ENCODE measurements at places on chromosomes 1 and 21.

DNA sequence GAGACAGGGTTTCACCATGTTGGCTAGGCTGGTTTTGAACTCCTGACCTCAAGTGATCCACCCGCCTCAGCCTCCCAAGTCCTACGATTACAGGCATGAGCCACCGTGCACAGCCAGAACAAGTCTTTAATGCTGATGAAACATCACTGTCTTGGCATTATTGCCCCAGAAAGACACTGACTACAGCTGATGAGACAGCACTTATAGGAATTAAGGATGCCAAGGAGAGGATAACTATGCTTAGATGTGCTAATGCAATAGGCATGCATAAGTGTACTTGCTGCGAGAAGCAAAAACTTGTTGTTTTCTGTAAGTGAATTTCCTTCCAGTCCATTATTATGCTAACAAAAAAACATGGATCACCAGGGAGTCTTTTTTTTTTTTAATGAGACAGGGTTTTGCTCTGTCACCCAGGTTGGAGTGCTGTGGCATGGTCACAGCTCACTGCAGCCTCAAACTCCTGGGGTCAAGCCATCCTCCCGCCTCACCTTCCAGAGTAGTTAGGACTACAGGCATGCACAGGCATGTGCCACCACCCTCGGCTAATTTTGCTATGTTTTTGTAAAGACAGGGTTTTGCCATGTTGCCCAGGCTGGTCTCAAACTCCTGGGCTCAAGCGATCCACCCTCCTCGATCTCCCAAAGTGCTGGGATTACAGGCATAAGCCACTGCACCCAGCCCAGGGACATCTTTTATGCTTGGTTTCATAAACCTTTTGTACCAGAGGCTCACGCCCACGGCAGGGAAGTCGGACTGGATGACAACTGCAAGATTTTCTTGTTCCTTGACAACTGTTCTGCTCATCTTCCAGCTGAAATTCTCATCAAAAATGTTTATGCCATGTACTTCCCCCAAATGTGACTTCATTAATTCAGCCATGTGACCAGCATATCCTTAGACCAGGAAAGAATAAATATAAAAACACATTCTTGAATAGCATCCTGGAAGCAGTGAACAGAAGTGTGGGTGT, 23.1 kb downstream of the RHEX start:
- DNase-seq = no peak

DNA sequence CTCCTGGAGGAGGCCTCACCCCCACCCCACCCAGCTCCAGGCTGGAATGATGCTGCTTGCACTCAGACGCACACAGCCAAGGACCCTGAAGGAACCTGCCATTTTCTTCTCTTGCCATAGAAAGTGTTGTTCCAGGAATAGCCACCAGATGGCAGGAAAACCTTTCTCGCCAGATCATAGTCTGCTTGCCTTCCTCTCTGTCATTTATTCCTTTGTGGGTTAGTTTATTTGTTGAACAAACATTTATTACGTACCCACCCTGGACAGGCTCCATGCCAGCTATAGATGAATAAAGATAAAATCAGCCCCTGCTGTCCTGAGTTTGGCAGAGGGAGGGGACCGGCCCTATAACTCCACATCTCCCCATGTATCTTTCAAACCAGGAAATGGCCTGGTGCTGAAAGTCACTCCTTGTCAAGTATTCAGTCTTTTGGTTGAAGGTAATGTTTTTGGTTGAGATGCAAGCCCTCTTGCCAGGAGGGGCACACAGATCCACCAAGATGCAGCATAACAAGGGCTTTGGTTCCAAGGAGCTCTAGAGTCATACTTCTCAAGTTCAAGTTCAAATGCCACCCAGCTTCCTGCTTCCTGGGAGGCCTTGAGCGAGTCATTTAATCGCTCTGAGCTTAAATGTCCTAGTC, 7.0 kb upstream of the KCNC4 start:
- DNase-seq = peak; percentile 58

- DNase-seq = no peak
Observed at GRCh38 chr1:22018583-22019559, 17.4 kb downstream of the CELA3A start.

- no peak for DNase-seq
Observed at GRCh38 chr1:8422510-8423268, 104.8 kb downstream of the SLC45A1 start.

GRCh38 chr21:45453308-45453950, 48.5 kb downstream of the COL18A1 start:
- DNase-seq = no peak

- no peak for DNase-seq
Observed at GRCh38 chr1:96256130-96256790, 465.3 kb upstream of the PTBP2 start.

DNA sequence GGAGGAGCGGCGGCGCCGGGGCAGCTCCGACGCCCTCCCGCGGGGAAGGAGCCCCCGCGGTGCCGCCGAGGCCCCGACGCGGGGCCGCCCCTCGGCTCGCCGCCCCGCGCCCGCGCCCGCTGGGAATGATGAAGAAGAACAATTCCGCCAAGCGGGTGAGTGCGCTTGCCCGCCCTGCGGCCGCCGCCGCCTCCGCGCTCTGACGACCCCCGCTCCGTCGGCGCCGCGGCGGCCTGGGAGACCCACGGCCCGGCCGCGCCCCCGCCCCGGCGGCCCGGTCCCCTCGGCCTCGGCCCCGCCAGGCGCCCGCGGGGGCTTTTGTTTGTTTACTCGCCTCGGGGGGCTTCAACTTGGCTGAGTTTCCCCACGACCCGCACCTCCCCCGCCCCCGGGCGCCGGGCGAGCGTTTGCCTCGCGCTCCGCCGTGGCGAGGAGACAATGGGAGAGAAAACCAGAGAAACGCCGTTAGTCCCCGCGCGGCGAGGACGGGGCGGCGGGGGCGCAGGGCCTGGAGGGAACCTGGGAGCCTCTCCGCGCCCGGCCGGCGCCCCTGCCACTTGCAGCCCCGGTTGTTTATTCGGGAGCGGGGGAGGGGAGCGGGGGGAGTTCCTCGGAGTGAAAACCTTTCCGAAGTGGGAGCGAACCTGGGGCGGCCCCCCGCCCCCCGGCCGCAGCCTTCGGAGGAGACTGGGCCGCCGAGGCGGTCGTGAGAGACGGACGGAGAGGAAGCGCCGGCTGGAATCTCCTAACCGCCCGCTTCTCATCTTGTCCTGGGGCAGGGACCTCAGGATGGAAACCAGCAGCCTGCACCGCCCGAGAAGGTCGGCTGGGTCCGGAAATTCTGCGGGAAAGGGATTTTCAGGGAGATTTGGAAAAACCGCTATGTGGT, 661 bp downstream of the PLEKHO1 start:
- DNase-seq = no peak

DNA sequence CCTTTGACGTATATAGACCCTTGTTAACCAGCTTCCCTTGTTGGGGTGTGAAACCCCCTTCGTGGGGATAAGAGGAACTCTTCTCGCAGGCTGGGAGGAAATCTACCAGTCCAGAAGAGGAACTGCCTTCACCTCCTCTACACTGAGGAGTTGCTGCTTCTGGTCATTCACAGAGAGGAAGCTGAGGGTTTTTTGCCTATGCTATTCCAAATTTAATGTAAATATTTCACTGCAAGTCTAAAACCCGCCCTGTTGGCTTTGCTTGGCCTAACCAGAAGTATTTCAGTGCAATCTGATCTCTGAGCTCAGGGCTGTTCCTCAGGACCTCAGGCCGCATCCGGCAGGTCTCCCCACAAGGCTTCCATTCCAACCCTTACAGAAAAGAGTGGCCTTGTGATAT, 150.1 kb downstream of the HIVEP3 start:
- no peak for DNase-seq

DNA sequence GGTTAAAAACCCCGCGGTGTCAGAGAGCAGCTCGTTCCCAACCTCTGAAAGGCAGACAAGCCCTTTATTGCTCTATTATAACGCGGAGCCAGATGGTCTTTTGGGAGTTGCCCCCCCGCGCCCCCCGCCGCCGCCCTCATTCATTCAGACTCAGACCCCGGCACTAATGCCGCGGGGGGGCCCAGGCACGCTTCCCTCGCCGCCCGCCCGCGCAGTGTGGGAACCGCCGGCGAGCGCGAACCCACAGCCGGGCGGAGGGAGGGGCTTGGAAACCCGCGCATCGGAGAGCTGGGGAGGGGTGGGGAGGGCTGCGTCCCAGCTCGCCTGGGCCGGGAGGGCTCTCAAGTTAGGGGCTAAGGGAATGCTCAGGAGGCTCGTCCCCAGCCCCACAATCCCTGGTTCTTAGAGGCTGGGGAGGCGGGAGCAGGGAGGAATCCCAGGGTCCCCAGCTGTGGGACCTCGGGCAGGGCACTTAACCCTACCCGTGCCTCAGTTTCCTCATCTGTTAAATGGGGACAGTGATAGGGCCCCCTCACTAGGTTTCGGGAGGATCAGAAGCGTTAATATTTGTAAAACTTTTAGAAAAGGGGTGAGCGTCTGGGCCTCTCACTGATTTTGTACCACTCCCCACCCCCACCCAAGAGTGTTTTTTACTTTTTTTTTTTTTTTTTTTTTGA, 10.9 kb upstream of the HES5 start:
- DNase-seq = no peak

DNA sequence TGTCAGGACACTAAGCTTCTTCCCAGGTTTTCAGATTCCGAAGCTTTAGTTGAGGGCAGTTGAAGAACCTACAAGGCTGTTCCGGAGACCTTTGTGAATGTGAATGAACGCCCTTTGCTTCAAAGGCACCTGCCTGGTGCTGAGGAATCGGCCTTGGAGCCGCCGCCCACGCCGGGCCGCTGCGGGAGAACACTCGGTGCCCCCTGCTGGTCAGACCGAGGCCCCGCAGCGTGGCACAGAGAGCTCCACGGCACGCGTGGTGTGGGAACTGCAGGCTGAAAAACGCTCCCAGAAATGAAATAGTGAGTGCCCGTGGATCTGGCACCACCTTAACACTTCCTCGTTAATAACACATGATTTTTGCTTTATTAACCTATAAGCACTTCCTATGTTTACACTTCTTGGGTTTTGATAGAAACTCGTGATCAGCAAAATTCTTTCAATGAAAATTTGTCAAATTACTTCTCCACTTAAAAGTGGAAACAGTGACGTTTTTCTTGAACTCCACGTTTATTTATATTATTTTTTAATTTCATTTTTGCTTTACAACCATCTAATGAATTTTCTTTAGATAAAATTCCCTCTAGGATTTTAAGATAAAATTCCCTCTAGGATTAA, 460.6 kb downstream of the DSCAM start:
- no peak for DNase-seq

DNA sequence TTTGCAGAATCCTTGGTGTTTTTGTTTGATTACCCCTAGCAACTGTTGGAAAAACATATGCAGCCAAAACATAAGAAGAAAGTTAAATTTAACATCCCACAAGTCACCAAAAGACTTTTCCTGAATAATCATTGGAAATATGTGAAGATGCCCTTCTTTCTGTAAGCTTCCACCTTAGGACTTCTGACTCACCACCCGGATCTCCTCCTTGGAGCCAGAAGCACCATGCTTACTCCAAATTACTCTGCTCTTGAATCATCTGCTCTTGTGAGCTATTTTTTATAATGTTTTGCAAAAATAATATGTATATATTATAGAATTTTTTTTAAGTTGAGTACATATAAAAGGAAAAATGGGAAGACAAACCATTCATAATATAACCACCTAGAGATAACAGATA, 391.7 kb downstream of the KCTD3 start:
- no peak for DNase-seq
